Right ventricle myocardium inferior (tissue), 1 donor: ENCODE measurements at places on chromosomes 4 and X.
A peak's percentile ranks its signal among the peaks of the same experiment; 100 is the strongest.

- DNase-seq = no peak
These were observed 233.4 kb downstream of the TEX13A start for GRCh38 chrX:104987063-104987462.

DNA sequence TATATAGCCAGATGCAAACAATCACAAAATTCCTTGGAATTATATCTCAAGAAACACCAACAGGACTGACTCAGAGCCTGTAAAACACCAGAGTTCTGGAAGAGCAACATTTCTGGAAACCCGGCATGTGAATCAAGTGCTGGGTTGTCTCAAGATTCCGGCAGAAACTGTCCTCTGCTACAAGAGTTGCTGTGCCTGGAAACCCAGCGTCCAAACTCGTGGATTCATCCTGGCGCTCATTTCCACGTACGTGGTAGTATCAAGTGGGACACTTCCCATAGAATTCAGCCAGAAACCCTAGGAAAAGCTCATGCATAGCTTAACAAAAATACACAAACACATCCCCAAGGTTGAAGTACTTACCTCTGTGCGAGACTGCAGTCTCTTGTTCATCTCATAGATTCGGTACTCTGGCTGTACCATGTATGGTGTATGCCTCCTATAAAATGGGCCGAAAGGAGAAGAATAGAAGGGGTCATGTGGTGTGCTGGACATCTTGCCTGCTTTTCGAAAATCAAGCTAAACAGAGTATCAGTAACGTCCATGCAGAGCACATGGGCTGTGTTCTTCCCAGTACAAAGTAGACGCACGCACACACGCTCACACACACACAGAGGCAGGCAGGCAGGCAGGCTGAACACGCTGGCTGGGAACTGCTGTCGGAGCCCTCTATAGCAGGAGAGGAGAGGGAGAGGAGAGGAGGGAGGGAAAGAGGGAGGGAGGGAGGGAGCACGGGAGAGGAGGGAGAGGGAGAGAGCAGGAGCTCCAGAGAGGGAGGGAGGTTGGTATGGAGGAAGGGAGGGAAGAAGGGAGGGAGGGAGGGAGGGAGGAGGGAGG lies at the start of gene LDB2:
Gene LDB2, minus strand, starts transcription at position 655 of the 837 bp plus-strand sequence.
- peak; percentile 87 for DNase-seq

DNA sequence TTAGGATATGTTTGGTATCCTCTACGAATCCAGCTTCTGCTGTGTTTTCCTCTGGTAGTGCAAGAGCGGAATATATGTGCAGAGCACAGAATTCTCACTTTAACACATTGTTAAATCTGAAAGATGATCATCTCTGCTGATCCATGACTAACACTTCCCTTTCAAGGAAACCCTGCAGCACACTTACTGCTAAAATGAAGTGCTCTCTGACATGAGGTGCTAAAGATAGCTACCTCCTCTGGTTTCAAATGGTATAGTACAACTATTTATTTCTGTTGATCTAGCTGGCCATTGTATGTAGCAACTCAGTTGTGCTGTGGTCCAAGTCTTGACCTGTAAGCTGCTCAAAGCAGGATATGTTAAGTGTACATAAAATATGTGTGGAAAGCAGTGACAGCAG lies 162.4 kb upstream of the FMR1 start:
- no peak for DNase-seq

DNA sequence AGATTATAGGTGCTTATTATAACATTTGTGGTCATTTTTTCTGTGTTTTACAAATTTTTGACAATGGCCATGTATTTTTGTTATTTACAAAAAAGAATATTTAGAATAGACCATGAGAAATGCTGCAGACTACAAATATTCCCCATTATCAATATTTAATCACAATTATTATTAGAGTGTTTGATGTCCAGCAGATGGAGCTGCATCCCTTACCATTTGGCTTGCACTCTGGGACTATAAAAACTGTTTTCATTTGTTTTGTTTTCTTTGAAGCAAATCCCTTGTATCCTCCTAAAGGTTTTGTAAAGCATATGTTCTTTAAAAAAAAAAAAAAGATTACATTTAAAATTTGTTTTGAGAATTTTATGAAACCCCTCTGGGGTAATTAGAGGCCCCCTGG lies 85.6 kb upstream of the CXorf66 start:
- no peak for DNase-seq

DNA sequence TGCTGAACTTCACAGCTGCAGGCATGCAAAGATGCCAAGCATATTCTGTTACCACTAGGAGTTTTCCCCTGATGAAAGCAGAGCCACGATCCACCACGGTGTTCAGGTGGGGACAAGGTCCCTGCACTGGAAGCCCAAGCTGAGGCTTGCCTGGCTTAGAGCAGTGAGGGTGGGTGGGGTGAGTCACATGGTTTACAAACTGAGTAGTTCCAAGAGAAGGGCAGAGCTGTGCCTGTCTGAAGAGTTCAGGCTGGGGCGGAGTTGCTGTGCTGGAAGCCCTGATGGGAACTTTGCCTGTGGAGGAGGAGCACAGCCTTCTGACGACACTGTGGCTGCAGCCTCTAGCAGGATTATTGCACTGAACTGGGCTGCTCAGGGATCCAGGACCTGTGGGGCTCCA lies 45.5 kb downstream of the FAM9B start:
- DNase-seq = peak; percentile 63

DNA sequence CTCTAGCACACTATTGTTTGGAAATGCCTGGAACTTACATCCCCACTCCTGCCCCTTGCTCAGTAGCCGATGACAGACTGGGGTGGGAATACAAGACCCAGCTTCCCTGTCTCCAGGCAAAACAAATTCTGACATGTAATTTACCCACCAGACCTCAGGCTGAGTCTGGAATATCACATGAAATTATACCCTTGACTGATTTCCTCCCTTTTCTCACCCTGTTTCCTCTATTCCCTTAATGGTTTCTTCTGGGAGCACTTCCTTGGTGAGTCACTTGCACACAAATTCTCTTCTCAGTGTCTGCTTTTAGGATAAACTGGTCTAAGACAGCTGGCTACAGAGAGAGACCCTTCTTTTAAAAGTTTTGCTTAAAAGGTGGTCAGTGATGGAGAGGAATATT lies 65.8 kb upstream of the DIPK2B start:
- DNase-seq = no peak

DNA sequence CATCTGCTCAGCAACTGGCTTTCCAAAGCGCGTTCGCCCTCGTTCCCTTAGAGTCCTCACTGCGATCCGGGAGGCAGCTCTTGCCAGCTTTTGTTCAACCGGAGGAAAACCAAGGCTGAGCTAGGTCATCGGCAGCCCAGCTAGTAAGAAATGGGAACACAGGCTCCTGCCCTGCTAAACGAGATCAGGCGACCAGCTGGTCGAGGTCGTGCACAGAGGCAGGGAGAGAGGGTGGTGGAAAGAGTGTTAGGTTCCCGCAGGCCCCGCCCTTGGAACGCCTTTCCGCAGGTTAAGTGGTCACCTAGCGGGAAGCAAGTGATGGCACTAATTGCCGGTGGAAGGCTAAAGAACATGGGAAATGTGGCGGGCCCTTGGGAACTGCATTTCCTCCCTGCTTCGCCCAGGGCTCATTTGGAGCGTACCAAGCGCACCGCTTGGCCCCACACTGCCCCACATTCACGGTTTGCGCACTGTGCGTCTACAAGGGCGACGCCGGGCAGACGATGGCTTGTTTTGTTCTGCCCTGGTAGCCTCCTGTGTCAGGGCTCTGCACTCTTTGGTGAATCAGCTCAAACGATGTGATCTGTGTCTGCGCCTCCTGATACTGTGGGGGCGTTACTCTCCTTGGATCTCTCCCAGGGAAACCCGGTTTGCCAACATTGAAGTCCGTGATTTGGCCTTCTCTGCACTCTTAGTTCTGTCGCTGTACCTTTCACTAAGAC lies 7.2 kb upstream of the PRDM8 start:
- no peak for DNase-seq

- DNase-seq = peak; percentile 86
These were observed at the start of gene SPIN2B for GRCh38 chrX:57121162-57121755. SPIN2B (minus strand) TSS chrX:57121548.
